Stimulated activated CD8-positive, alpha-beta memory T cell treated with anti-CD3 and anti-CD28 coated beads, Interleukin-15, amount 100 ng/mL, for 48 hours (primary cell): ENCODE measurements at places on chromosomes 4 and X.

DNA sequence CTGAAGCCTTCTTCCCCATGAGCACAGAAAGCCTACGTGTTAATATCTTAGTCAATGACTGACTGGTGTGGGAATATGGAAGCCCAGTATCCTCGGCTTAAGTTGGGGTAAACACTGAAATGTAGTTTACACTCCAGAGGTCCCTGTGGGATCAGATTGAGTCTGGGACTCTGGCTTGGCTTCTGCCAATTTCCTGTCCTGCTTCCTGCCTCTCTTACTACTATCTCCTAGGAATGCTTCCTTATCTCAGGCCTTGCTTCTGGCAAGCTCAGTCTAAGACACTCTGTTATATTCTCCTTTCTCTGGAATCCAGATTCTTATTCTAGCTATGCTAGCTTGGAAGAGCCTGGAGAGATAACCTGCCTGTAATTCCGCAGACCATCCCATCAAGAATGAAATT lies 174.0 kb upstream of the LDB2 start:
- no peak for DNase-seq

DNA sequence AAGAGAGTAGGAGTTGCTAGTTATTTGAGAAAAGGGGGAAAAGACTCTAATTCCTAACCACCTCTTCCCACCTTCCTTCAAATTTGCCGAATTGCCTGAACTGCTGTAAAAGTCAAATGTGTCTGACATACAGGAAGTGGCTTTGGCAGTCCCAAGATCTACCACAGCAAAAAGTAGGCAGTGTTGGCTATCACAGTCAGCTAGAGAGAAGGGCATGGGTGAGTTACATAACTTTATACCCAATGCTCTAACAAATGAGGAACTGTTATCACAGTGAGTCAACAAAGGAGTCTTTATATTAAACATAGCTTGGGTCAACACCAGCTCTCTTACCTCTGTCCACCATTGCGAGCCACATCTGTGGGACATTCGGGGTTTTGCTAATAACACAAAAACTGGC lies 2.4 kb upstream of the MBNL3 start:
- no peak for DNase-seq

DNA sequence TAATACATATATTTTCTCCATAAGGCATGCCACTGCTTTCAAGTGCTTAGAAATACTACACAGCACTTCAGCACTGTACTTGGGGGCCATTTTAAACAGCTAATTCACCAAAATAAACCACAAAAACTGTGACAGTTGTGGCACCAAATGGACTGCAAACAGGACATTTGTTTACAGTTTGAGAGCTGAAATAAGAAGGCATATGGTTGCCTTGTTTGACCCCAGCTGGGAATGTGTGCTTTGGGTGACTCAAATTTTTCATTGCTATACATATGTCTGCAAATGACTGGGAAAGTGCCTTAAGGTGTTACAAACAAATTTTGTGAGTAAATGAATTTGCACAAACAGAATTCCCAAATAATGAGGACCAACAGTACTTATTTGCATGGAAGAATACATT lies 124.2 kb downstream of the BANK1 start:
- no peak for DNase-seq

DNA sequence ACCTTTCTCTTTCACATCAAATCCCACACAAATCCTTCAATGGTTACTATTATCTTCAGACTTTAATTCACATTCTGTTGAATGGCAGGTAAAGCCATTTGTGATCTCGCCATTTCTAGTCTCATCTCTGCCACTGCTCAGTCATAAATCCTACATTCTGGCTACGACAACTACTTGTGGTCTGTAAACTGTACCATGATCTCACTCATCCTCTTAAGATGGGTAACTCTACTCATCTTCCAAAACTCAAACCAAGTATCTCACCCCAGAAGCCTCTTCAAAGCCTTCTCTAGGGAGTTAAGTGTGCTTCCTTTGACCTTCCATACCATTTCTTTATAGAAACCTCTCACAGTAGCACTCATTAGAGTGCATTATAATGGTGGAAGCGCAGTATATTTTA lies 101.8 kb downstream of the NEK1 start:
- no peak for DNase-seq

DNA sequence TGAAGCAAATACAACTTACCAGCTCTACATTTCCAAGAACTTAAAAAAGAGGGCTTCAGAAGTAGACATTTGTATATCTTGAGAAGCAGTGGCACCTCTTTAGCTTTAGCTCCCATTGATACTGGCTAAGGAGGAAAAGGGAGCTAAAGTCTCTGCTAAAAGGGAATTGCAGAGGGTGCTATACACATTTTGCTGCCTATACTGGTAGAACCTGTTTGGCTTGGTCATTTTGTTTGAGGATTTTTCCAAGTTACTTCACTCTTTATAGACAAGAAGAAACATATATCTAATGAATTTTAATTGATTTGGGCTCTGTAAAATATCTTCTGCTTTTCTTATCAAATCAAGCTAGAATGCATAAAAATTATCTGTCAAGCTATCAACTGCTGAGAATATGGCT lies 11.8 kb downstream of the PAPSS1 start:
- DNase-seq: no peak

DNA sequence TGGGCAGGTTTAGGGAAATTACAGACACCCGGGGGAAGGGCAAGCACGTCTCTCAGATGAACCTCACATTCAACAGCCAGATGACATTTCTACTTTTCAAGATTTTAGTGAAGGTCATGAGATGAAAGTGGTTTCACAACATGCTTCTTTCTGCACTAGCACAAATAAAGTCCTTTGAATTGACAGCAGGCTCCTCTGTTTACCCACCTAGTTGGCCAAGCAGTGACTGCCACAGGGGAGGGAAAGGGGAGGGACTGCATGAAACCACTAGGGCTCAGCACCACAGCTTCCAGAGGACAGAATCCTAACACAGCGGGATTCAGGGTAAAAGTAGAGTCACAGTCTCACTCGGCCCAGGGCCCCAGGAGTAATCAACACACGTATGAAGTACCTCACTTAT lies 6.2 kb downstream of the RAB40A start:
- DNase-seq: no peak

GRCh38 chr4:185566425-185566824 lies 31.1 kb upstream of the PDLIM3 start:
- peak; percentile 30 for DNase-seq

DNA sequence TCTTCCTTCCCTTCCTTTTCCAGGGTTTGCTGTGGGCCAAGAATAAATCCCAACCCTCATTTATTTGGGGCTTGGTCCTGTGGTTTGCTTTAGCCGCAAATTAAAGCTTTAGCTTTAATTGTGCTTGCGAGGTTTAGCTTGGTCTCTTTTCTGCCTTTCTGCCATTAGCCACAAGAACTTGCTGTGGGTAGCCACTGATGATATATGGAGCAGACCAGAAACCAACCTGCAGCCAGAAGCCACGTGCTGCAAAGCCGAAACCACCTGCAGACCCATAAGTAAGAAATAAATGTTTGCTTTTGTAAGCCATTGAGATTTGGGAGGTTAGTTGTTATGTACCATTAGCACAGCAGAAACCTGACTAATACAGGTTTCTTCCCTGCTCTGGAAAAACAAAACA lies 89.8 kb upstream of the S100G start:
- no peak for DNase-seq

DNA sequence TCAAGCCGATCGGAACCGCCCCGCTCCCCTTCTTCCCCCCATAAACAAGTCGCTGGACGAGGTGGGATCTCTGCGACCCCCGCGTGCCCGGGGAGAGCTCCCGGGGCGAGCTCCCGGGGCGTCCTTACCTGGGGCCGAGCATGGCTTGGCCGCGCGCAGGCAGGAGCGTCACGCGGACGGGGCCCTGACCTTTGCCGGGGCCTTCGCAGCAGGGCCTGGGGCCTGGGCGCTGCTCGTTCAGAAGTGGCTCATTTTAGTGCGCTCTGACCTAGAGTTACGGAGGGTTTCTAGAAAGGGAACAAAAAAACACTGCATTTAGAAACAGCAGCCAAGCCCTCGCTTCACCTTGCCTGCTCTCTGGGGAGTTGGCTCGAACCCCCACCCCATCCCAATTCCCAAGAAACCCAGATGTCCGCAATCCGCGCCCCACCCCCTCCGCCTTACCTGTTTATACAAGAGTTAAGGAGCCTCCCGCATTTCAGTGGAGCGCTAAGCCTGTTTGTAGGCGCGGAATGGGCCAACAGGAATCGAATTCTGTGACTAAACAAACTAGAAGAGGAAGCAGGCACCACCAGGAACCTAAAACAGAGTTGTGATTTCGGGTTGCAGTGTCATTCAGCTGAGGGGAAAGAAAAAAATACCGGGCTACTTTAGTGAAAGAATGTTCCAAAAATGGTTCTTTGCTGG lies 814 bp upstream of the RBM47 start:
- DNase-seq: no peak

GRCh38 chr4:168562041-168562571 lies 65.3 kb downstream of the PALLD start:
- no peak for DNase-seq

DNA sequence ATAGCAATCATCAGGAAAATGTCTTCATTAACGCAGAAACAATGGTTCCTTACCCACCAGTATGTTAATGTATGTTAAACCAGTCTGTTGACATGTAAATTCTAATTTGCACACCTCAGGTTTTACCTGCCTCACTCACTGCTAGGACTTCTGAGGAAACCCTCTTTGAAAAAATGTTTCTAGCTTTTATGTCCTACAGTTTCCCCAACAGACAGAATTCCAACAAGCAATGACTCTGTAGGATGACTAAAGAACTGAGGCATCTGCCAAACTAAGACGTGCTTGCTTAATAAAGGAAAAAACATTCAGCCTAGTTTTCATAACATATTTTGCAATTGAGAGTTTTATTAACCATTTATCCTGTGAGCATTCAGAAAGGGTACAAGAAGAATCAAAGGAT lies 20.6 kb upstream of the SOX3 start:
- no peak for DNase-seq

- no peak for DNase-seq
These were observed 59.8 kb downstream of the AGTR2 start for GRCh38 chrX:116230130-116230898.

- DNase-seq: no peak
These were observed 47.6 kb downstream of the THOC2 start for GRCh38 chrX:123685232-123685631.

- peak; percentile 67 for DNase-seq
These were observed 168.6 kb downstream of the PTTG2 start for GRCh38 chr4:38128478-38129459.

GRCh38 chrX:153065389-153065788 lies 6.9 kb upstream of the PNMA6A start:
- no peak for DNase-seq

- DNase-seq: no peak
These were observed 144.8 kb downstream of the FRYL start for GRCh38 chr4:48635310-48635709.

DNA sequence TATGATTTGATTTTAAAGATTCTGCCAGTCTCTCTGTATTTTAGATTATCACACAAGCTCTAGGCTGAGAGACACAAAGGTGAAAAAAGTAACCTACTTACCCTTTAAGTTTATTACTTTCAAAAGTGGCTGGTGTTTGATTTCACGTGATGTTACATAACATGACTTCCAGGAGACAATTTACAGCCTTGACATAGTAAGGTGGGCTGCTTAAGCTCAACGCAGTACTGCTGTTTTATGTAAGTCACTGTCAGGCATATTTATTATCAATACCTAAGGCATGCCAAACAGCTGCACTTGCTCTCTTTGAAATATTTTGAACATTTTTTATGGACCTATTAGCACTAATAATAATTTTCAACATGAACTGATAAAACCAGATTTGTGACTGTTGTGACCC lies 451.5 kb upstream of the FAM241A start:
- DNase-seq: no peak

DNA sequence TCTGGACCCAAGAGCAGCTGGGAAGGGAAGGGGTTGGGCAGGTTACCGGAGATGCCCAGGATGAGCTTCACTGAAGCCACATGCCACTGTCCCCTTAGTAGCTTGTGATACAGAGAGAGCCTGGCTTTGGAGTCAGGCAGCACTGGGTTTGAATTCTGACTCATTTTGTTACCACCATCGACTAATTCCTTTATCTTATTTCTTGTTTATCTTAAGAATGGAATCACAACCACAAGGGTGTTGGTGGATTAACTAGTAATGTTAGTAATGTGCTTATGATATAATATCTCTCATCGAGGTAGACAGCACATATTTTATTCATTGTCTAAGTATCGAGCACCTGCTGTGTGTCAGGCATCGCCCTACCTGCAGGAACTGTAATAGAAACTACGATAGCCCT lies 17.7 kb upstream of the STX18 start:
- DNase-seq: no peak

GRCh38 chr4:67198727-67199126 lies 346.6 kb downstream of the CENPC start:
- no peak for DNase-seq

DNA sequence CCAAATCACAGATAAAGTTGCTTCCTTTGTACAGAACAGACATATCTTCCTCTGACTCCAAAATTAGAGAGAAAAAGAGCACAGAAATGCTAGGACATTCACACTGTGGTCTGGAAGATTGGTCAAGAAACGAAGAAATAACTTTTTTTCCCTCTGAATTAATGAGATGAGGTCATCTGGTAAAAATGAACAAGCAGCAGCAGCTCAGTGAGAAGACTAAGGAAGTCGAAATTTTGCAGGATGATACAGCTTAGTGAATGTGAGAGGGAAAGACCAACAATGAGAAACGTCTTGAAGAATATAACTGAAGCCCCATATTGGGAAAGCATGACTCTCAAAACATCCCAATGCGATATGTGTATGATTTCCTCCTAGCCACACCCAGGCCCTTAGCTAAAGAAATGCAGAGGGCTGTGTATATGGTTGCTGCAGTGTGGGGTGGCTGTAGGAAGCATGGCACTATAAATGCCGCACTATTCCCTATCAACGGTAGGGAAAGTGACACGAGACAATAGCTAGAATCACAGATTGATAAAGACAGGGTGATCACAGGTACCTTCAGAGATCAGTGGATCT lies 208.6 kb downstream of the VEGFC start:
- DNase-seq: no peak

DNA sequence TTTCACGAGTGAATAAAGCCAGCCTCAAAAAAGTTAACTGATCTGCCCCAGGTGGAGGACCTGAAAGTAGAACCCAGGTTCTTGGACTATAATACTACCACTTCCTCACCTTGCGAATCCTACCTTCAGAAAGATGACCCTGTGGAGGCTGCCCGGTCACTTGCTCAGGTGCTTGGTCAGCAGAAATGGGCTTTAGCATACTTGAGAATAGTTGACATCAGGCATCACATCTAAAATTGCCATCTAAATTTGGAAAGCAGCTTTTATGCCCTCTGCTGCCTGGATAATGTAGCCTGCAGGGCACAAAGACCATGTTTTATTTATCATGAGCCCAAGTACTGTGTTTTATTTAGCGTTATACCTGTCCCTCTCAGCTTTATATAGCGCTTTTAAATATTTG lies 3.0 kb downstream of the BCLAF3 start:
- no peak for DNase-seq
